ENCODE measurements at places on chromosomes 6 and 20.
A peak's percentile ranks its signal among the peaks of the same experiment; 100 is the strongest.

DNA sequence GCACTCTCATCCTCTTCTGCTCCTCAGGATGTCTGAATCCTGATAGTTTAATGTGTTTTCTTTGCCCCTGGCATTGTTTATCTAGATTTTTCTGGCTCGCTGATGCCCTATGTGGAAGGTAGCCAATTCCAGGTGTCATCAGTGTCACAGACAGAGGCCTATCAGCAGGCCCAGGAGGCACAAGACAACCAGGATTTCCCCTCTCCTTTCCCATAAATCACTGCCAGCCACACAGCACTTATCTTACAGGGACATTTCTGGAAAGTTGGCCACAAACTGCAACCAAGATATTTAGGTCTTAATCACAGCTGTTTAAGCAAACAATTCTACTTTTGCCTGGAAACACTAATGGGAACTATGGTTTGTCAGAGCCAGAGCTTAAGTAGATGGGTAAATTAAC is 28.1 kb downstream of the ADGRF5 start:
- no peak for DNase-seq

GRCh38 chr6:90293319-90293953 is 3.2 kb downstream of the BACH2 start:
- DNase-seq = no peak

- DNase-seq = no peak
Measured at GRCh38 chr20:52098186-52098585, 93.4 kb downstream of the ZFP64 start.

DNA sequence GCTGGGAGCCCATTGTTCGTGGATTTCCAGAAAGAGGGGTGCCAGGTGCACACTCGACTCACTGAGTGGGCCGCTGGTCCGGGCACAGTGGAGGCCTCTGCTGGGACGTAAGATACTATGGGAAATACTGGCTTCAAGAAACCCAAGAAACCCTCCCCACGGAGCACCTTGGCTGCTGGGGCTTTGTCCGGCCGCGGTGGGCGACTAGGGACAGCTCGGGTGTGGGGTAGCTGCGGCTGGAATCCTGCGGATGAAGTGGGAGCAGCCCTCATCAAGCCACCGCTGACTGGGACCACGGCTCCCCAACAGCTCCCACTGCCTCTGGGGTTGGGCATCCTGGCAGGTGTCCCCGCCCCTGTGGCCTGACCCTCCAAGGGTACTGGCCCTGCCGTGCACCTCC is 69.5 kb upstream of the GATA5 start:
- no peak for DNase-seq

DNA sequence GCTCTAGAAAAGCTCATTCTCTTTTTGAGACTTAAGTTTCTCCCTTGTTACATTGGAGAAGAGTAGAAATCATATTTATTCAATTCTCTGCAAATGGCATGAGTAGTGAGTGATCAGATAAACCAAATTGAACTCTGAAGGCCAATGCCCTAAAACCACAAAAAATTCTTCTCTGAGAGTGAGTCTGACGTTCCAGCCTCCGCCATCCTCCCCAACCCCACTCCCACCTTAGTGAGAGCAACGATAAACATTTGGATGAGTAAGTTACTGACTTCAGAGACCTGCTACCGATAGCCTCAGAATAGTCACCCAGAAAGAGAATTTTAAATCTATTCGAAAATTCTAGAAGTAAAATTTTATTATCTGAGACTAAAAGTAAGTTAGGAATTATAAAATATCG is 94.6 kb downstream of the TFAP2A start:
- no peak for DNase-seq

DNA sequence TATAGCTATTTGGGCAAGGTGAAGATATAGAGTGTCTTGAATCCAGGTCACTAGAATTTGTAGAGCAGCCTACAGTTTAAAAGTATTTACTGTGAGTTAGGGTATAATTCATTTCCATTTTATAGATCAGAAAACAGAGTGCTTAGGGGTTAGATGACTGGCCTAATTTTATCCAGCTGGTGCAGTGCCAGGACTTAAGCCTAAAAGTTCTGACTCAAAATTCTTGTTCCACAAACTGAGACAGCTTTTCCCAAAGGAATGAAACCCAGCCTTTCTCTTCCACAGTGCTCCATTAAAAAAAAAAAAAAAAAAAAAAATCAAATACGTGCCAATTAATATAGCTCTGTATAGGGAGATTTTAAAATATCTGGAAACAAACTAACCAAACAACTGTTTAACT is 441.0 kb upstream of the MARCKS start:
- DNase-seq = peak; percentile 40
